ENCODE measurements at places on chromosomes 12 and 14. TPM values are rescaled to one million over a fixed set of nuclear protein-coding genes. Genes with fewer than 3 reads are reported as not detected.
A peak's percentile ranks its signal among the peaks of the same experiment; 100 is the strongest.

AMN gene
- 0.35 TPM for total RNA-seq

VRTN gene
- total RNA-seq: not detected

FBLN5 gene
- 1.3 TPM for total RNA-seq

CTSG gene
- not detected for total RNA-seq

GRCh38 chr14:88559852-88560251 lies 3.0 kb upstream of the ZC3H14 start:
- no peak overlapping the region for H3K4me3 ChIP-seq
- H3K27ac ChIP-seq: no peak overlapping the region
- H3K27me3 ChIP-seq: peaks cover 52% of the 10 kb centered on the region
- peak; percentile 54 for DNase-seq
- H3K36me3 ChIP-seq: peaks cover 17% of the 10 kb centered on the region

DNA sequence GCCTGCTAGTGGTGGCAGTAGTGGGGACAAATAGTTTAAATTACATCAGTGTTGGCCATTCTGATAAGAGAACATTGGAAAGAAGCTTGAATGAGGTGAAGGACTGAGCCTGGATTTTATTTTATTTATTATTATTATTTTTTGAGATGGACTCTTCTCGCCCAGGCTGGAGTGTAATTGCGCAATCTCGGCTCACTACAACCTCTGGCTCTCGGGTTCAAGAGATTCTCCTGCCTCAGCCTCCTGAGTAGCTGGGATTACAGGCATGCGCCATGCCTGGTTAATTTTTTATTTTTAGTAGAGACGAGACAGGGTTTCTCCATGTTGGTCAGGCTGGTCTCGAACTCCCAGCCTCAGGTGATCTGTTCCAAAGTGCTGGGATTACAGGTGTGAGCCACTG lies 739.4 kb downstream of the AACS start:
- H3K4me3 ChIP-seq: no peak overlapping the region
- no peak for DNase-seq
- H3K4me1 ChIP-seq: no peaks in the 10 kb centered on the region
- no peaks in the 10 kb centered on the region for H3K27me3 ChIP-seq
- H3K27ac ChIP-seq: no peak overlapping the region
- H3K36me3 ChIP-seq: no peaks in the 10 kb centered on the region

DNA sequence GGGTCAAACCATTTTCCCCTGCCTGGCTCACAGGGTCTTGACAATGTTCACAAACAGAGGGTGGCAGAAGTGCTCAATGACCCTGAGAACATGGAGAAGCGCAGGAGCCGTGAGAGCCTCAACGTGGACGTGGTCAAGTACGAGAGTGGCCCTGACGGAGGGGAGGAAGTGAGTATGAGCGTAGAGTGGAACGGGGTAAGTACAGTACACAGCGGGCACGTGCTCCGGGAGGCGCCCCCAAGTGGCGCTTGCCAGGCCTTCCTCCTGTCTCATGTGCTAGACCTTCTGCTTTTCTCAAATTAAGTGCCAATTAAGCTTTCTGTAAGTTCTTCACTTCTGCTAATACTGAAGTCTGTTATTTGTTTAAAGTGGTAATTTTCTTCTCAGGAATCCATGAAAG lies 35.9 kb downstream of the XRCC3 start:
- DNase-seq: peak; percentile 74
- peak overlapping the region; percentile 58 for H3K27ac ChIP-seq
- no peak overlapping the region for H3K4me3 ChIP-seq
- peaks cover 4% of the 10 kb centered on the region for H3K4me1 ChIP-seq
- no peaks in the 10 kb centered on the region for H3K27me3 ChIP-seq
- peaks cover 53% of the 10 kb centered on the region for H3K36me3 ChIP-seq

DNA sequence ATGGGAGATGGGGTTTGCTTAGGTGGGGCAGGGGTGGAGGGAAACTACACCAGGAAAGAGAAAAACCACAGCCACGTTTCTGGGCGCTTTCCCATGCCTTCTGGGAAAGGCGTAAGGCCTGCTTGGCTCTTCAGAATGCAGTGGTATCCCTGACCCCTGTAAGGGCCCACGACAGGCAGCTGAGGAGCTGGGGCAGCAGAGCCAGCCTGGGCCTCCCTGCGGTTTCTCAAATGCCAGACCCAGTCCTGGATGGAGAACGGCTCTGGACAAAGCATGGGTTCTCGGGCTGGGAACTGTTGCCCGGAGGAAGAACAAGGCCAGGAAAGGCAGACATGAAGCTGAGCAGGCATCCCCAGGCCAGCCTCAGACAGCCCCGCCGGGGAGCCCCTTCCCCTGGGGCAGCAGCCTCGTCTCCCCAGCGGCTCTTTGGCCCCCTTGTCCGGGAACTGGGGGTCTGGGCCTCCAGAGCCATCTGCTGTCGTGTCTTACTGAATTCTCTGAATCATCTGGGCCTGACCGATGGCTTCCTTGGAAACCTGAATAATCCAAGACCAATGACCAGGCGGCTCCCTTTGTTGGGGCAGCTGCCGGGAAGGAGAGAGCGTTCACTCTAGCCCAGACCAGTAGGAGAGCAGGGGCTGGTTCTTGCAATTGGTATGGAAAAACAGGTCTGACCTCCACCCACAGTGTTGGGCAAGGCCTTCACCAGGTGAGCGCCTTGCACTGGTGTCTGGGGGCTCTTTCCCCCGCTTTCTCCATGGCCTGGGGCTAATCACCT lies 64.0 kb upstream of the RIN3 start:
- peaks cover 2% of the 10 kb centered on the region for H3K27me3 ChIP-seq
- H3K27ac ChIP-seq: no peak overlapping the region
- no peak for DNase-seq
- no peaks in the 10 kb centered on the region for H3K4me1 ChIP-seq

GRCh38 chr12:53151039-53151438 lies 29.5 kb upstream of the ZNF740 start:
- DNase-seq: no peak
- no peak overlapping the region for H3K4me3 ChIP-seq
- H3K27me3 ChIP-seq: peaks cover 4% of the 10 kb centered on the region
- no peaks in the 10 kb centered on the region for H3K36me3 ChIP-seq
- no peaks in the 10 kb centered on the region for H3K4me1 ChIP-seq

DNA sequence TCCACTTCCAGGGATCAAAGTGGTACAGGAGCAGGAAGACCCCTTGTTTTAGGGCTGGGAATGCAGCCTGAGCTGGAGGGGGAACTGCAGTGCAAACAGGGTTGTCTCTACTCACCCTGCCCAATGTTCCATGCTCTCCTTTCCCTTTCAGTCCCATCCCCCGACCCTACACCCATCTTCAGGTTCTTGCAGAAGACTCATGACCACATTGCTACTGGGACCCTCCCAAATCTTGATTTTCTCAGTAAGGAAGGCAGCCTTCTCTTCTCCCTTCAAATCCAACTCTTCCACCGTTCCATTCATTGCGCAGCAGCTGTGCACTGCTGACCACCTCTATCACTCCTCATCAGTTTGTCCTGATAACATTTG lies 1.9 kb downstream of the SERPINA11 start:
- DNase-seq: no peak
- H3K4me1 ChIP-seq: no peaks in the 10 kb centered on the region
- H3K4me3 ChIP-seq: no peak overlapping the region
- peaks cover 29% of the 10 kb centered on the region for H3K27me3 ChIP-seq
- H3K36me3 ChIP-seq: no peaks in the 10 kb centered on the region

DNA sequence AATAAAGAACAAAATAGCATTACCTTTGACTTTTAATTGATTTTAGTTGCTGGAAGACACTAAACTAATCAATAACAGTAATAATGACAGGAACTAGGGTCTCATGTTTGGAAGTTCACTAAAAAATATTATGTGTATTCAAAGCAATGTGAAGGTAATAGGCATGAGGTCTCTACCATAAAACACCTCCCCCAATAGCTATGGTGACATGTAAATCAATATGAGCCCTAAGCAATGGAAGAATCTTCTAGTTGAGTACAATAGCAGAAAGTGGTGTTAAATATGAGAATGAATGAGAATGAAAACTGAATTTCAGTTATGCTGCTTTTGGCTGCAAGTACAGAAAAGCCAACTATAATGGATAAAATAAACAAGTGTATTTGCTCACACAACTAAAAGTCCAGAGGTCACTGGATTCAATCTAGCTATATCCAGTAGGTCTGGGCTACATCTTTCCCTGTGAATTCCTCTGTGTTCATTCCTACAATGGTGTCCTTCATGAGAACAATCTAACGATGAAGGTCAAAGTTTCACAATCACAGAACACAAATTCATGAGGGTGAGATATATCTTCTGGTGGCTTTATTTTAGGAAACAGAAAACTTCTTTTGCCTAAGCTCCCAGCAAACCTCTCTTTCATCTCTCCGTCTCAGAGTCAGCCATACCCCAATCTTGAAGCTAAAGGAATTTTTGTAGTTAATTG lies 728.0 kb downstream of the FSCB start:
- no peak overlapping the region for H3K27ac ChIP-seq
- DNase-seq: no peak
- no peaks in the 10 kb centered on the region for H3K4me1 ChIP-seq
- no peaks in the 10 kb centered on the region for H3K27me3 ChIP-seq

- peak overlapping the region; percentile 34 for H3K4me3 ChIP-seq
- H3K36me3 ChIP-seq: no peaks in the 10 kb centered on the region
- peak overlapping the region; percentile 93 for H3K27ac ChIP-seq
- no peaks in the 10 kb centered on the region for H3K27me3 ChIP-seq
Observed at GRCh38 chr12:110591451-110592051, 8.4 kb upstream of the PPTC7 start.

GRCh38 chr14:63448841-63449240 lies 94.3 kb downstream of the PPP2R5E start:
- no peak overlapping the region for H3K4me3 ChIP-seq
- peaks cover 27% of the 10 kb centered on the region for H3K36me3 ChIP-seq
- no peak for DNase-seq
- no peak overlapping the region for H3K27ac ChIP-seq
- peaks cover 3% of the 10 kb centered on the region for H3K4me1 ChIP-seq
- H3K27me3 ChIP-seq: no peaks in the 10 kb centered on the region

All from activated CD4-positive, alpha-beta T cell treated with anti-CD3 and anti-CD28 coated beads, Interleukin-2, amount 10 ng/mL, durations not matched to agents 24 days and 14 days (primary cell).